ENCODE measurements at places on chromosomes 7 and 10.

DNA sequence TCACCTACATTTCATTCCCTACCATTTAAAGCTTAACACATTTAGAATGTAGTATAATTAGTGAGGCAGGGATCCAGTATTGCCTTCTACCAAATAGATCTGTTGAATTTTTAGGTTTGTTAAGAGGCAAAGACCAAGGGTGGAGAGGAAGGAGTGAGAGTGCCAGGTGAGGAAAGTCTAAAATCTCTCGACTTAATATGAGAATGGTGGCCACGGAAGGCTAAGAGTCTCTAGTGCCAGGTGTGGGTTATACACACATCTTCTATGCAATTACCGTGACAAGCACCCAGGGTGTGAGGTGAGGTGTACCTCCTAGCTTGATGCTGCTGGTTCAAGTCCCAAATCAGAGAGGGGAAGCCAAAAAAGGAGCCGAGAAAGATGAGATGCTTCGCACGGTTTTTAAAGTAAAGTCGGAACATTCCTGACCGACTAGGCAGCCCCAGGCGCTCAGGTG is 439 bp downstream of the IQUB start:
- DNase-seq, result peak; percentile 44

- DNase-seq, result no peak
These were observed 39.7 kb downstream of the OAT start for GRCh38 chr10:124378881-124379471.

- no peak for DNase-seq
These were observed 61.6 kb upstream of the KCNMA1 start for GRCh38 chr10:77699080-77699645.

GRCh38 chr7:148503900-148504487 is 86.6 kb upstream of the C7orf33 start:
- peak; percentile 59 for DNase-seq

DNA sequence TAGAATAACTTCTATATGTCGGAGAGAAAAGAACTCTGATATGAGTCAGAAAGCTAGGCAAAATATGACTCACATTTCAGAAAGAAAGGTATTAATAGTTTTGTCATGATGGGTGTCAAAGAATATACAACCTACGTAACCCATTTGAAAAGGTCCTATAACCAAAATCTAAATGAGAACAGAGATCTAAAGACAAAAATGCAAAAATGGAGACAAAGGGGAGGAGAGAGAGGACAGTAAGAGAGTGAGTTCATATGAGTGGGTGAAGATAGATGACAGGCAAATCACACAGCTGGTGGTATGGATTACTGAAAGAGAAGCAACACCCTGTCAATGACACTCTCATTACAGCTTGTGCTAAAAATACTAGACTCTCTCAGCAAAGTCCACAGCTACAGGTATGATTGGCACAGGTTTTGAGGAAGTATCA is 25.6 kb downstream of the ANKMY2 start:
- no peak for DNase-seq

- no peak for DNase-seq
These were observed 962.8 kb downstream of the DNAJB9 start for GRCh38 chr7:109532262-109532992.

DNA sequence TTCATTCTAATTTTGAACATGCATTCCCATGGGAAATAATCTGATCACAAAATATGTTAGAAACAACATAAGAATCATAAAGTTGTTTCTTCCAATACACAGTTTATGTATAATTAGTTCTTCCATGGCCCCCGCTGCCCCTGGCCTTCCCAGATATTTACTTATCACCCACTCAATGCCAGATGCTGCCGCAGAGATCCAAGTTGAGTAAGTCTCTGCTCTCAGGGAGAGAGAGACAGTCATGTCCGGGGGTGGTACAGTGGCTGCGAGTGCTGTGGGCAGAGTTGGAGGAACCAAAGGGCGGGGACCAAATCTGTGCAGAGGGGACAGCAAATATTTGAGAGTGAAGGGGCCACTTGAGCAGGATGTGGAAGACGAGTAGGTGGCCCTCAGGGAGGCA is 37.1 kb downstream of the COL26A1 start:
- no peak for DNase-seq

GRCh38 chr7:152120210-152120609 is 94.7 kb downstream of the GALNT11 start:
- DNase-seq, result no peak

- no peak for DNase-seq
These were observed 4.8 kb downstream of the ADCK2 start for GRCh38 chr7:140677496-140677895.

- no peak for DNase-seq
These were observed 354.5 kb downstream of the WDR11 start for GRCh38 chr10:121205625-121206024.

- no peak for DNase-seq
These were observed 17.8 kb downstream of the VWC2 start for GRCh38 chr7:49791088-49791741.

DNA sequence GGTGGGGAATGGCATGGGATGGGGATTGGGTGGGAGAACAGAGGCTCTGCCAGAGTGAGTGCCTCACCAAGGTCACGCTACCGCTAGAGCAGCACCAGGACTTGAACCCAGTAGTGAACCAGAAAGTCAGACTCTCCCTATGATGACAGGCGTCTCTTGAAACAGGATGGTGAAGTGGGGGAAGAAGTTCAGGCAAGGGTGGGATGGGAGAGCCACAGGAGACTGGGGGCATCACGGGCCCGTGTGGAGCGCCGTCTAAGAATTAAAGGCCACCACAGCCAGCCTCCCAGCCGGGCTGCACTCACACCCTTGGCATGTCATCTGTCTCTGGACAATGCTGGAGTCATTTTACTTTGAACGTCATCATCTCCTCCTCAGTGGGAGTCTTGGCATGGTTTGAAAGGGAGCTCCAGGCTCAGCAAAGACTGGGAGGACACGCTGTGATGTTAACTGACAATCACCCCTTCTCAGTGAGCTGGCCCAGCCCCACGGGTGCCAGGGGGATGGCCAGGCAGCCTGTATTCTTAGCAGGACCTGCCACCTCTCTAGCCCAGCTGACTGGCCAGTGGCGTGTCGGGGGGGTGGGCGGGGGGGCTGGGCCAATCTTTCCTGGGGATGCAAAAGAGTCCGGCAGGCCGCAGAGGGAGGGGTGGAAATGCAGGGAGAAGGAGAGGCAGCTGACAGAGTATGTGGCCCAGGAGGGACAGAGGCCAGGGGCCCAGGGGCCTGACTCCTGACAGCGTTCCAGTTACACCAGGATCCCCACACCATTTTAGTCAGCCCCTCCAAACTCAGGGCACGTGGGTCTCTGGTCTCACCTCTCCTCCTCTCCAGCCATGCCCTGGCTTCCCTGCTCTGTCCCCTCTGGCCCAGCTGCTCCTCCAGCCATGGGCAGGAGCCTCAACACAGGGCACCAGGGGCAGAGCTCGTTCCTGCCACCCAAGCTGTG is 96.2 kb downstream of the VOPP1 start:
- DNase-seq, result no peak

GRCh38 chr10:3066317-3067117 is 831 bp upstream of the PFKP start:
- DNase-seq, result no peak

- DNase-seq, result no peak
These were observed 362.9 kb upstream of the ZNF32 start for GRCh38 chr10:44011603-44011981.

- peak; percentile 44 for DNase-seq
These were observed 262.8 kb upstream of the KLF14 start for GRCh38 chr7:130996833-130997231.

GRCh38 chr7:41002741-41003610 is 699.9 kb downstream of the INHBA start:
- DNase-seq, result no peak

DNA sequence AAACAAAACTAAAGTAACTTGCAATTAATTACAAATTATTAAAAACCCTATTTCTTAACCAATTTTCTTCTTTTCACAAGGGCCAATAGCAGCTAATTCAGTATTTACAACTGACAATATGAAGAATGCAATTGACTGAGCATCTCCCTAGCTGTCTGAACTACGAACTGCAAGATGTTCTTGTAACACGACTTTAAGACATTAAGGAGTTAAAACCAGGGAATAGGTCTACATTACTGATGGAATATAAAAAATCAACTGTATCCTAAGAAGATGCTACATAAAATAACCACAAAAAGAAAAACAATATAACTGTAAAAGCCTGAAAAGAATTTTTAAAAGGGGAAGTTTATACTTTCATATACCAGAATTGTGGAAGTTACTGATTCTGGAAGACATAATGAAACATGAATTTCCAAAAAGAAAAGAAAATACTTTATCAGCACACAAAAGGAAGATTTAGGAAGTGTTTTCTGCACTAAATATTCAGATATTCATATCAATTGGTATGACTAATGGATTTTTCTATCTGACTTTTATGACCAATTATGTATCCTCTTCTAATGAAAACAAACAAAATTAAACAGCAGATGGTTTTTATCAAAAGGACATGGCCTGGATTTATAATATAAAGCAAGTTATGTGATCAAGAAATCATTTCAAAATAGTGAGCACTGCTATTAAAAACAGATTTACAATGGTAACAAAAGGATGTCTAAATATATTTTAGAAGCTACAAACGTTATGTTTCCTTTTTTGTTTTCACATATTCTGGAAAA is 1.6 kb downstream of the GPR22 start:
- DNase-seq, result no peak

GRCh38 chr10:103666087-103666761 is 172.7 kb downstream of the NEURL1 start:
- no peak for DNase-seq

All from CD4-positive, alpha-beta T cell treated with Interleukin-12 subunit alpha and Interleukin-12 subunit beta, for 1 hour (primary cell).